ENCODE measurements at places on chromosomes 3 and 15.

DNA sequence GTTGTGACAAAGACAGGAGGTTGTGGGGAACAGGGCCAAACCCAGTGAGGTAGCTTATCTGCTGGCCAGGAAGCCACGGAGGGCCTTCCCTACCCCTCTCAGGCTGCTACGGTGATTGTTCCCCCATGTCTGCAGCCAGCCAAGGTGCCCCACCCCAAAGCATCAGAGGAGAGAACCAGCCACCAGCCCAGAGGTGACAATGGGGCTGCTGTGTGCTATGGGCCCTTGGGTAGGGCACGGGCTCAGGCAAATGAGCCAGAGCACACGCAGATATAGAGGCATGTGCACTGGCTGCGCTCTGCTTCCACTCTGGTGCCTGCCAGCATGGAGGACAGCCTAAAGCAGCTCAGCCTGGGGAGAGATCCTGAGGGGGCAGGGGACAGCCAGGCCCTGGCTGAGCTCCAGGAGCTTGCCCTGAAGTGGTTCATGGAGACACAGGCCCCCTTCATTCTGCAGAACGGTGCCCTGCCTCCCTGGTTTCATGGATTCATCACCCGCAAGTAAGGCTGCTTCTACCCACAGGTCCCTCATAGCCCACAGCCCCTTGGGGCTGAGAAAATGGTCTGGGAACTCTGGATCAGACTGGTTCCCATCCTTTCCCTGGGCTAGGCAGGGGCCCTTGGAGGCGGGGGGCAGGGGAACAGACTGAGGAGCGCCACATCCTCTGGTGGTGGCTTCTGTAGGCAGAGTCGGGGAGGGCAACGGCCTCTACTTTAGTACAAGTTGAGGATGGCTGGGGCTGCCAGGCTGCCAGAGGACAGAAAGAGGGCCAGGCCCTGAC lies at the start of gene SH2D7:
Gene SH2D7 (plus strand): TSS at position 301 of the 781 bp plus-strand sequence. CDS start 24 bp downstream, at position 325.
- no peak for DNase-seq

GRCh38 chr3:116155841-116156240 lies 289.4 kb downstream of the LSAMP start:
- DNase-seq, result peak; percentile 79

DNA sequence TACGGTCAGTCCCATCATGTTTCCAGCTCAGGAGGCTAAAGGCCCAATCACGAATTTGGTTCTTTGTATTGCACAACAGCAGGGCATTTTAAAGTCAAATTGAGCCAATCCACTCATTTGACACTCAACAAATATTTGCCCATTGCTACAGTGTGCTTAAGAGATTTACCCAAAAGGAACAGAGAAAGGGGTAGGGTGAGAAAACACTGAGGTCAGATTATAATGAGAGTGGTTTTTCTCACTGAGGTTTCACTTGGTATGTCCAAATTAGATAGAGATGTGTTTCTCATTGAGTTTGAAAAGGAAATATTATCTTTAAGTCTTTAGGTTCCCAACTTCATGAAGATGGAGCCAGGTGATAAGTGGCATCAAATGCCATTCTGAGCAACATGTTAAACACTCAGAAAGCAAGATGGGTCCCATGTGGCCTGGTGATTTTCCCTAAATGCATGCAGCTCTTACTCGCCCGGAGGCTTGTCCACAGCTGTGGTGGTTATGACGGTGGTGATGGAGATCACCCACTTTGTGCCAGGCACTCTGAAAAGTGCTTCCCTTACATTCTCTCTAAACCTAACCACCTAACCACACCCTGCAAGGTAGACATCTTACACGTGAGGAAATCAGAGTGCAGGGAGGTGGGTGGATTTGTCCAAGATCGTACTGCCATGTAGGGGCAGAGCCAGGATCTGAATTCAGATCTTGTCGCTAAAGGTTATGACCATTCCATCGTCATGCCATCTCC lies 31.2 kb upstream of the USP3 start:
- DNase-seq, result no peak

GRCh38 chr3:13140596-13140995 lies 67.4 kb upstream of the IQSEC1 start:
- DNase-seq, result no peak

DNA sequence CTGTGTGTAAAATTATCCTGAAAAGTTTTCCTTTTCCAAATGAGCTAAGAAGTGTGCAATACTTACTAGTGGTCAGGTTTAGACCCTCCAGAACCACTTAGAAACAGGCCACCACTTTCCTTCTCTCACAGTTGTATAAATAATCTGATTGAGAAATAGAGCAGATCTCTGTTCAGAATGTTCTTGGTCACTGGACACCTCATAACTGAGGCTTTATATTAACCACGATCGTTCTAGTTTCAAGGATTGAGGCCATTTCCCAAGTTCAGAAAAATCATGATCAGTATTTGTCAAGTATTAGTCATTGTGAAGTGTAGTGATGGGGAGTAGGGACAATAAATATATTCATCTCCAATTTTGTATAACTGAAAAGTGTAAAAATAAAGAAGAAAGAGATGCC lies 1.0 kb upstream of the MAP3K13 start:
- no peak for DNase-seq

GRCh38 chr15:90557186-90558084 lies 27.7 kb downstream of the CRTC3 start:
- peak; percentile 95 for DNase-seq

DNA sequence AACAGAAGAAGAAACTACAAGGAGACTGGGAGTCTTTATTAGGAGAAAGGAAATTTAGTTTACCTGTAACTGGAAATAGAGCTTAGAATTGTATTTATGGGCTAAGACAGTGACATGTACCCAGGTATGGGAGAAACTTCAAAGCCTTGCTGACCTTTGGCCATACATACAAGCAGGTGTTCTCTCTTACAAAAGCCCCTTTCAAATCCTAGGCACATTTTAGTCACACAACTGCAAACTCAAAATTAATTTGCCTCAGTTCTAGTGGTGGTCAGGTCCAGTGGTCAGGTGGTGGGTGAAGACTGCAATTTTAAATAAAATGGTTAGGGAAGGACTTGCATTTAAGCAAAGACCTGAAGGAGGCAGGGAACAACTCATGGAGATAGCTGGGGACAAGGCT lies 30.4 kb downstream of the GATM start:
- no peak for DNase-seq
